MG63 (cell line): ENCODE measurements at places on chromosomes 5 and 9. TPM values are rescaled to one million over a fixed set of nuclear protein-coding genes. Genes with fewer than 3 reads are reported as not detected.
A peak's percentile ranks its signal among the peaks of the same experiment; 100 is the strongest.

DNA sequence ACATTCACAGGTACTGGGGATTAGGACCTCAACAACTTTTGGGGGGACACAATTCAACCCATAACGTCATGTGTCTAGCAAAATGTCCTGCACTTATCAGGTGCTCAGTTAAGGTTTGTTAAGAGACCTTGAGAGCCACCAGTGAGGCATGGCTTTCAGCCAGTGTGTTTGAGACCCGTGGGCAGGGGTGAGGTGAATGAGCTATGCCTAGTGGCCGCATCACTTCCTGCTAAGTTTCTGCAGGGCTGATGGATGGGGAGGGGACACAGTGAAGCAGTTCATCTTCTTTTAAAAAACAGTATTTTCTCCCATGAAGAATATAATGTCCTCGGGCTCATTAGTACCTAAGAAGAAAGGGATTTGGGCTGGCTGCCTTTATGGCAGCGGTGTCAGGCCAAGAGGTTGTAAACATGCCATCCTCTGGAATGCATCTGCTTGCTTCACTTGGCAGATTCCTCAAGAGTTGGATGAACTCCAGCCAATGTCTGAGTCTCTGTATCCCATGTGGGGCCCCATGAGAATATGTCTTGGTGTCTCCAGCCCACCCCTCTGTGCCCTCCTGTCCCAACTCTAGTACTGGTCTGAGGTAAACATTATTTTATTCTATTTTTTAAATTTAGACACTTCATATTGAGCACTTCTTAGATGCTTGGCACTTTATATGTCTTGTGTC is 282.2 kb downstream of the CWC27 start:
- DNase-seq: peak; percentile 55

- no peak for DNase-seq
Measured at GRCh38 chr5:109695005-109695926, 5.5 kb downstream of the MAN2A1 start.

DNA sequence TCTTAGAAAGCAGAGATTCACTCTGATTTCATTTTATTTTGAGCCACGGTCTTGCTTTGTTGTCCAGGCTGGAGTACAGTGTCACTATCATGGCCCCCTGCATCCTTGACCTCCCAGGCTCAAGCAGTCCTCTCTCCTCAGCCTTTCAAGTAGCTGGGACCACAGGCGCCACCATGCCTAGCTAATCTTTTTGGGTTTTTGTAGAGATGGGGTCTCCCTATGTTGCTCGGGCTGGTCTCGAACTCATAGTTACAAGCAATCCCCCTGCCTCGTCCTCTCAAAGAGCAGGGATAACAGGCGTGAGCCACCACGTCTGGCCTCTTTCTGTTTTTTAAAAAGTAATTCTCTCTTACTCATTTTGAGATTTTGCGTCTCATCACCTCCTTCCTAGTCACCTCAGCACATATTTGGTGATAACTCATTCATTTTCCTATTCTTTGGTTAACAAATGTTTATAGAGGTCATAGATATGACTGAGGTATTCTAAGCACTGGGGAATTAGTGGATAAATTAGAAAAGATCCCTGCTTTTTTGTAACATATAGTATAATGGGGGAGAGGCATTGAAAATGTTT is 10.8 kb upstream of the DCP2 start:
- no peak for DNase-seq

Gene FBLL1
- 0.53 TPM in 1 of 2 replicates, not detected in the other for total RNA-seq

Gene SLC25A2
- not detected in 2 replicates for total RNA-seq
